ENCODE measurements at places on chromosomes 3 and 15.

DNA sequence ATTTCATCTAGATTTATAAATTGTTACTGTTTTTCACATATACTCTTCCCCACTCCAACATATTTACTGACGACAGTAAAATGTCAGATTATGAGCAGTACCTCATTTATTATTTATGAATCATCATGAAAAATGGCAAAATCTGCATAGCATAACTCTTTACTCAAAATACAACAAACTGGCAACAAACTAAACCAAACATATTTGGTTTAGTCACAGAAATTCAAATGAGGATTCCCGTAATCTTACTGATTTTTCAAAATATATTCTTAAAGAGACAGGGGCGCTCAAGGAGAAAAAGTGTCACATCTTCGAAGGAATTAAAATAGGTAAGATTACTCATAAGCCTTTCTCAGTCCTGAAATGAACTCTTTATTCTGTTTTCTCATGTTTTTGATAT is 3.0 kb upstream of the GPR87 start:
- no peaks in the 10 kb centered on the region for H3K36me3 ChIP-seq
- H3K27me3 ChIP-seq = no peaks in the 10 kb centered on the region
- H3K27ac ChIP-seq = no peak overlapping the region

DNA sequence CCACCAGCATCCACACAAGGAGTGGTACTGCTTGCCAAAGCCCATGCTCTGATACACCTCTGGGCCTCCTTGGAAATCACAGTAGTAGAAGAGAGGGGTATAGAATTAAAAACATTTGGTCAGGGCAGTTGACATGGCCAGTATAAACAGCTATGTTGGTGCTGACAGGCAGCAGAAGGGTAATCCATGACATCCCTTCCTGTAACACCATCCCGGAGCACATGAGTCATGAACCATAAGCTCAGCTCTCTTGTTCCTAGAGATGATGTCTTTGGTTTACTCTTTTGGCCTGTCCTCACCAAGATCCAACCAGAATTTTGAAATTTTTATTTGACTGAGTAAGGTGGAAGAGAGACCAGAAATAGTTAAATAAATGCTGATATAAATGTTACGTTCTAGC is 132.6 kb upstream of the CTDSPL start:
- H3K4me3 ChIP-seq = no peak overlapping the region
- DNase-seq = no peak
- no peak overlapping the region for H3K27ac ChIP-seq

DNA sequence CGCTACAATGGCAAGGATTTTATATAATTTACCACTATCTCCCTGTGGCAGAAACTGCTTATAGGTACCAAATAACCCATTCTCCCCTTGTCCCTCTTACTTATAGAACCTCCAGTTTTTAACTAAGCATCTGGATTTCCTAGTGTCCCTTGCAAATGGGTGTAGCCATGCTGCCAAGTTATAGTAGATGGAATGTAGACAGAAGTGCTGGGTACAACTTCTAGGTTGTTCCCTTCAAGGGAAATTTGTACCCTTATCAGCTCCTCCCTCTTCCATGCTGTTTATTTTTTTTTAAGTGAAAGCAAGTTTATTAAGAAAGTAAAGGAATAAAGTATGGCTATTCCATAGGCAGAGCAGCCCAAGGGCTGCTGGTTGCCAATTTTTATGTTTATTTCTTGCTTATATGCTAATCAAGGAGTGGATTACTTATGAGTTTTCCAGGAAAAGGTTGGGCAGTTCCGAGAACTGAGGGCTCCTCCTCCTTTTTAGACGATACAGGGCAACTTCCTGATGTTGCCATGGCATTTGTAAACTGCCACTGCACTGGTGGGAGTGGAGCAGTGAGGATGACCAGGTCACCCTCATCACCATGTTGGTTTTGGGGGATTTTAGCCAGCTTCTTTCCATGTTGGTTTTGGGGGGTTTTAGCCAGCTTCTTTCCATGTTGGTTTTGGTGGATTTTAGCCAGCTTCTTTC is 40.1 kb upstream of the TM4SF19 start:
- H3K4me3 ChIP-seq = no peak overlapping the region
- peak; percentile 6 for DNase-seq
- H3K27ac ChIP-seq = no peak overlapping the region
- H3K4me1 ChIP-seq = no peaks in the 10 kb centered on the region
- H3K27me3 ChIP-seq = no peaks in the 10 kb centered on the region

DNA sequence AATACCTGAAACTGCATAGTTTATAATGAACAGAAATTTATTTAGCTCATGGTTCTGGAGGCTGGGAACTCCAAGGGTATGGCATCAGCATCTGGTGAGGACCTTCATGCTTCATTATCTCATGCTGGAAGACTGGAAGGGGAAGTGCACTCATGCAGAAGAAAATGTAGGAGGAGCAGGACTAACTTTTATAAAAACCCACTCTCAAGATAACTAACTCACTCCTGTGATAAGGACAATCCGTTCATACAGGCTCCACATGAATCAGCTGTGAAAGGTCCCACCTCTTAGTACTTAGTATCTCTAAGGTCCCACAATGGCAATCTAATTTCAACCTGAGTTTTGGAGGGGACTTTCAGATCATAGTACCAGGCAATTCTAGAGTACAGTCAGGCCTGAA is 33.6 kb upstream of the APH1B start:
- no peak overlapping the region for H3K27ac ChIP-seq
- H3K27me3 ChIP-seq = no peaks in the 10 kb centered on the region
- DNase-seq = no peak
- H3K4me1 ChIP-seq = no peaks in the 10 kb centered on the region
- no peak overlapping the region for H3K4me3 ChIP-seq
- peaks cover 3% of the 10 kb centered on the region for H3K36me3 ChIP-seq

- no peak overlapping the region for H3K4me3 ChIP-seq
- H3K27ac ChIP-seq = no peak overlapping the region
- H3K27me3 ChIP-seq = peaks cover 88% of the 10 kb centered on the region
- H3K4me1 ChIP-seq = no peaks in the 10 kb centered on the region
- H3K36me3 ChIP-seq = no peaks in the 10 kb centered on the region
- DNase-seq = peak; percentile 43
Measured at GRCh38 chr15:59997070-59997701, 6.9 kb upstream of the FOXB1 start.

GRCh38 chr3:22908989-22909507 is 294.1 kb upstream of the UBE2E2 start:
- H3K36me3 ChIP-seq = no peaks in the 10 kb centered on the region
- no peaks in the 10 kb centered on the region for H3K27me3 ChIP-seq
- no peak overlapping the region for H3K4me3 ChIP-seq
- no peak overlapping the region for H3K27ac ChIP-seq
- H3K4me1 ChIP-seq = no peaks in the 10 kb centered on the region

GRCh38 chr3:21705769-21706168 is 45.2 kb downstream of the ZNF385D start:
- no peak for DNase-seq
- H3K27ac ChIP-seq = no peak overlapping the region
- H3K4me1 ChIP-seq = no peaks in the 10 kb centered on the region
- no peaks in the 10 kb centered on the region for H3K36me3 ChIP-seq

DNA sequence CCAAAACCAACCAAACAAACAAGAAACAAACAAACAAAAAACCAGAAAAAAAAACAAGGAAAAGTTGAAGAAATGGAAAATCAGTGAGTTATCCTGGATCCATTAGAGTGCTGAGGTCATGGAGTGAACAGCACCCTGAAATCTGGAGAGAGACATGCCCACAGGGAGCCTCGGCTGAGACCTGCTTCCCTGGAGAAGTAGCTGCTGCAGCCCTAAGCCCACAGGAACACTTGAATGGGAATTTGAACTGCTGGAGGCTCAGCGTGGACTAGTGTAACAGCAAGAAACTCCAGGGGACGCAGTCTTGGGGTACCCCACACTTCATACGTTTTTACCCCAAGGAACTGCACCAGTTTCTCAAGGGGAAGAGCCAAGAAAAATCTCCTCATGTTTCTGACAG is 144.1 kb upstream of the UBE3A start:
- no peak overlapping the region for H3K27ac ChIP-seq
- H3K4me1 ChIP-seq = no peaks in the 10 kb centered on the region
- H3K27me3 ChIP-seq = no peaks in the 10 kb centered on the region
- DNase-seq = no peak
- H3K4me3 ChIP-seq = no peak overlapping the region
- no peaks in the 10 kb centered on the region for H3K36me3 ChIP-seq

GRCh38 chr3:59606638-59607266 is 556.9 kb upstream of the CFAP20DC start:
- no peak for DNase-seq
- no peaks in the 10 kb centered on the region for H3K27me3 ChIP-seq
- no peak overlapping the region for H3K27ac ChIP-seq
- H3K4me1 ChIP-seq = no peaks in the 10 kb centered on the region
- no peaks in the 10 kb centered on the region for H3K36me3 ChIP-seq
- no peak overlapping the region for H3K4me3 ChIP-seq
